ENCODE measurements at places on chromosomes 3 and 15.

DNA sequence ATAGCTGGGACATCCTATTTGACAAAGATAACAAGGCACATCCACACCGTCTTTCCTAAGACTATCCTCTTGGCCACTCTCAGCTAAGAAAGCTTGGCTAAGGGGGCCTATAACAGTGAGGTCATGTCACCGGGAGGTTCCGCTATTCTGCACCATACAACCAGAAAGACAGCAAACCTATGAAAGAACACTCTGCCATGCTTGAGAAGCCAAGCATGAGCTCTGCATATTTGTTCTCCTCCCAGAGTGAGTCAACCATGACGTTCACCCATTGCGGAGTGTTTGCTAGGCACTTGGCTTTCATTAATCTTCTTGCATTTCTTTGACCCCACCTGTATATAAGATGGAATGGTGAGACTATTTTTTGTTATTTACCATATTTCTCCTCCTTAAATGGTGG is 141.2 kb downstream of the GMNC start:
- DNase-seq: no peak

DNA sequence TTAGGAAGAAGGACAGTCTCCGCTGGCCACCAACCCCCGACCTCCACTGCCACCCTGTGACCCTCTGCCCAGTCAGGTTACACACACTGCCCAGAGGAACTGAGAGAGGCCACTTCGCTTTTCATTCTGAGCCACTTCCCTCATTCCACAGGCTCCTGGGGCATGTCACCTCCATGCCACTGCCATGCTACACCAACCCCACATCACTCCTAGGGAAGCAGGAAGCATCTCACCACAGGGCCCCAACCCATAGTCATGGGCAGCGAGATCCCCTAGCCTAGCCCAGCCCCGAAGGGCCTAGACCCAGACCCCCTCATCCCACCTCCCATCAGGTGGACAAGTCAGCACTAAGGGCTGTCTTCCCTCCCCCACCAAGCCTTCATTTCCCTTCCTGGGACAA is 1.4 kb downstream of the PLCB2 start:
- peak; percentile 32 for DNase-seq

- no peak for DNase-seq
These were observed 58.7 kb upstream of the FNDC3B start for GRCh38 chr3:171980578-171981270.

GRCh38 chr15:52208306-52208946 is 17.2 kb upstream of the GNB5 start:
- peak; percentile 64 for DNase-seq

DNA sequence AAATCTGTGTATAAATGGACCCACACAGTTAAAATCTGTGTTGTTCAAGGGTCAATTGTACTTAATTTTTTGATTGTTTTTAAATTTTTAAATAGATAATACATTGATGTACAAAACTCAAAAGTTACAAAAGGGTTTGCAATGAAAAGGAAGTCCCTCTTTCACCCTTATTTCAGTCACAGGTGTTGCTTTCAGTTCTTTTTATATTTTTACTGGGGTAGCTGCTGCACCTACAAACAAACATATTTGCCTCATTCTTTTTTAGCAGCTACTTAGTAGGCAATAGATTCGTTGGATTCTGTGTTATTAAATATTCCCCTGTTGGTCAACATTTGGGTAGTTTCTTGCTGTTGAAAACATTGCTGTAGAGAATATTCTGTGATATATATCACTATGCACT is 44.4 kb downstream of the PIAS1 start:
- no peak for DNase-seq

DNA sequence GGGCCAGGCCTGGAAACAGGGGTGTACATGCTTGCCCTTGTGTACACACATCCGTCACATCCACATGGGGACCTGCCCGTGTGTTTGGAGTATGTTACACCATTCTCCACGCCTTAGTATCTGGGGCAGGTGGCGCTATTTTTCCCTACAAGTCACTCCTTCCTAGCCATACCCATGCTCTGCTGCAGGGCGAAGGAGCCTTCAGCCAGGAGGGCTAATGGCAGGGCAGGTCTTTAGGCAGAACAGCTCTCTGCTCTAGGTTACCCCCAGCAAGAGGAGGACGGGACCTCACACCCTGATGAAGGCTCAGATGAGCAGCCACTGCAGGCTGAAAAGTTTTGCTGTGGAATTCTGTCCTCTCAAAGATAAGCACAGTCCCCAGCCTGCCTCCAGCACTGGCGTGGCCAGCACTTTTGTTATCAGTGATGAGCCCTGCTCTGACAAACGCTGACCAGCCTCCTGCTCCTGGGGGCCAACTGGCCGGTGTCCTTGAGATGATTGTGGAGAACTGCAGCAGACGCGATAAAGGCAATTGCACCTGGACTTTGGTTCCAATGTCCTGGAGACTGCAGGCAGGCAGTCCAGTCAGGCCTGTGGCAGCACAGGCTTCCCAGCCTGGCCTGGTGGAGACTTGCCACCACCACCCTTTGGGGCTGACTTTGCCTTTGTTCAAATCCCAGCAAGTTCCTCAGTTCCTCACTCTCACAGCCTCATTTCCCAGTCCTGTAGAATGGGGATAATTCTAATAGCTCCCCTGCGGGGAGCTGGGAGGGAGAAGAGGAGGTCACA is 19.8 kb upstream of the PIGZ start:
- DNase-seq: no peak

- no peak for DNase-seq
These were observed 26.9 kb upstream of the CA12 start for GRCh38 chr15:63408524-63408923.

- DNase-seq: no peak
These were observed 598.0 kb downstream of the FOXP1 start for GRCh38 chr3:70985572-70985971.

- DNase-seq: no peak
These were observed 53.0 kb downstream of the KLHL6 start for GRCh38 chr3:183502237-183503181.

- DNase-seq: no peak
These were observed 21.1 kb downstream of the GTF2A2 start for GRCh38 chr15:59636184-59636583.

DNA sequence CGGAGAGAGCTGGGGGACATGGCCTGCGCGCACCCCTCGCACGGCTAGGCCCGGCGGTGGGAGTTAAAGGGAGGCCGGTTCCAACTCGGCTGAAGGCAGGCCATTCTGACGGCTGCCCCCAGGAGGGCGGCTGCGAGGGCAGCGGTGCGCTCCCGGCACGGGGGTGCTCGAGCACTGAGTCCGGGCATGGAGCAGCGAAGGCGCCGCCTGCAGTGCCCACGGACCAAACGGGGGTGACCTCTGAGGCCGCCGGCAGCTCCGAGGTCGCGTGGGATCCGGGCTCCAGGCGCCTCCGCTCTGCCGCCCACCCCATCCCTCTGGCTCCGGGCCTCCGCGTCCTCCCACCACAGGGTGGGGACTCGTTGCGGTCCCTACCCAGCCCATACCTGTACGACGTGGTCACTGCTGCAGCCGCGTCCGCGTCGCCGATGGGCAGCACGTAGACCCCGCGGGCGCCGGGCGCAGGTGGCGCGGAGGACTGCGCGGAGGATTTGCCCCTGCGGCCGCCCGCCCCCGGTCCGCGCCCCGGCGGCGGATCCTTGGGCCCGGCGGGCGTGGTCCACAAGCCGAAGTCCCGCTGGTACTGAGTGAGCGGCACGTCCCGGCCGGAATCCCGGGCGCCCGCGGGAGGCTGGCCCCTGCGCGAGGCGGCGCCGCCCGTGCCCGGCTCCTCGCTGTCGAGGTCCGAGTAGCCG is 469 bp downstream of the MAP6D1 start:
- DNase-seq: no peak

DNA sequence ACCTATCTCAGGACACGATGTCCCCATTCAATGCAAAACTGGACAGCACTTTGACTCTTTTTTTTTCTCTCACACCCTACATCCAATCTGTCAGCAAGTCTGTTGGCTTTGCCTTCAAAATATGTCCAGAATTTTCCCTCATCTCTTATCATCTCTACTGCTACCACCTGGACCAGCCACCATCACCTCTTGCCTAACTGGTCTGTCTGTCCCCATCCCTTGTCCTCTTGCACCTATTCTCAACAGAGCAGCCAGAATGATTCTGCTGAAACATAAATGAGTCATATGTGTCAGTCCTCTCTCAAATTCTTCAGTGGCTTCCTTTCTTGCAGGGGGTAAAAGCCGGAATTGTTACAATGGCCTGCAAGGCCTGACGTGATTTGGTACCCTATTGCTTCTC is 105.8 kb downstream of the CYP19A1 start:
- no peak for DNase-seq

DNA sequence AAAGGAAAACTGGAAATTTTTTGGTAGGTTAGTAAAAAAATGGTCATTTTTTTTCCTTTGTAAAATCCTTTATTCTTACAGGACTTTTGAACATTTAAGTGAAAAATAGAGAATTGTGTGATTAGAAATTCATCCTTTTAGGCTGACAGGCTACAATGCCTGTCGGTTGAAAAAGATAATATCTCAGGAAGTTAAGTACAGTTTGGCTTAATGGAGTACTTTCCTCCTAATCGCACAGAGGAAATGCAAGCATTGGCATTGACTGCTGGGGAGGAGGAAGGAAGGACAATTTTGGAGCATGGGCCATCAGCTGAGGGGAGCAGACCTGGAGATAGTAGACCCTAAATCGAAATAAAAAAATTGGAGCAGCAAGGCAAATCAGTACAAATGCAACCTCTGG is 135.1 kb upstream of the ICE2 start:
- no peak for DNase-seq

DNA sequence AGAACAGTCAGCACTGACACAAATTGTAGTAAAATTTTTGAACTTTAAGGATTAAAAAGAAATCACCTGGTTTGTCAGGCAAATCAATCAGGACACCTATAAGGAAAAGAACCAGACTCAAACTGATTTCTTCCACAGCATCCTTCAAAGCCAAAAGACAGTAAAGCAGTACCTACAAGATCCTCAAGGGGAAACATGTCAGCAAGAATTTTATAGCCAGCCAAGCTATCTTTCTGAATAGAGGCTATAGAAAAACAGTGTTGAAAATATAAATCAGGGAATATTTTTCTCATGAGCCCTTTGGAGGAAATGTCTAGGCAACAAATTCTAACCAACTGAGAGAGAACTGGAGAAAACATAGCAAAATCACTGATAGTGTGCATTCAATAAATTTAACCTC is 301.4 kb upstream of the UBE2E2 start:
- no peak for DNase-seq

GRCh38 chr3:23686519-23686918 is 119.2 kb upstream of the UBE2E1 start:
- no peak for DNase-seq

GRCh38 chr15:78421238-78421965 is 16.6 kb upstream of the IREB2 start:
- DNase-seq: no peak

DNA sequence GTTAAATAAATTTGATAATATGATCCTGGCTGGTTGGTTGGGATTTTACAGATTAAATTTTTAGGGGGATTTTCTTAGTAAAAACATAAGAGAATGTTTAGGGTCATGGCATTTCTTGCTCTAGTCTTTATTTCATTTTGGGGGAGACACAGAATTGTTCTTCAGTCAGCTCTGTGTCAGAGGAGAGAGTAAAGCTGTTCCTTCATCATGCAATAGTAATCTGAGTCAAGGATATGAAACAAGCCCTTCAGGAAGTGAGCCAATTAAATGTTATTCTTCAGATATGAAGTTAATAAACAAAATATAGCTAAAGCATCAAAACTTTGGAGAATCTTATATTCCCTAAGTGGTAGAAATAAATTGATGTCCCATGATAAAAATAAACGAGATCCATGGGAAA is 22.9 kb upstream of the SLC4A7 start:
- DNase-seq: no peak

- peak; percentile 88 for DNase-seq
These were observed at the start of gene STT3B for GRCh38 chr3:31532587-31533168. TSS of gene STT3B (plus strand) at chr3:31532925. CDS start at chr3:31532999, 74 bp downstream.

- DNase-seq: no peak
These were observed 105.9 kb downstream of the KCNH8 start for GRCh38 chr3:19254189-19254588.

DNA sequence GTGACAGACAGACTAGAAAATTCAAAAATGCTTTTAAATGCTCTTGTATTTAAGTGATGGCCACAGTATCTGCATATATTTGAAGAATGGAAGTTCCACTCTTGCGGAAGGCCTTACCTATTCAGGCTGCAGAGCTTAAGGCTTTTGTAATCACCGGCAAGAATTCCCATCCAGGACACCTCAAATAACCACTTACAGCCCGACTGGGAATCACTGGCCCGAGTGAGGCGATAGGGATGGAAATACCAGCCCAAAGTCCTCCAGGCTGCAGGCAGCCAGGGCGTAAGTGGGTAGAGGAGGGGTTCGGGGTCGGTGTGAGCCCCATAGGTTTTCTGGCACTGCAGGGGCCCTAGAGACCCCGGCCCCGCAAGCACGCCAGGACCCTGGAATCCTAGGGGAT is 9.5 kb downstream of the CMTM7 start:
- no peak for DNase-seq

DNA sequence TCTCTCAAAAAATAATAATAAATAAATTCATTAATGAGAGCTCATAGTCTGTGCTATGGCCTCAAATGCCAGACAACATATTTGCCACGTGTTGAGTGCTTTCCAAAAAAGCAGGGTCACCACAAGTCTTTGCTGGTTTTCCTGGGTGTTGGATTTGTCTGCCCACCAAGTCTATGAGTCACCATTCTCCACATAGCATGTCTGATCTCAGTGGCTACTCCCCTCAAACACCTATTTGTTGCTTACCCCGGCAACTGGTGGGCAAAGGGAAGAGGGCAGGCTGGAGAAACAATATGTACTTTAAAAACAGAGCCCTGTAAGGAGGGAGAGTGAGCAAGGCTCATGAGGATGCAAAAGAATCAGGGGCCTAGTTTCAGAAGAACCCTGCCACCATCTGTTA is 120.0 kb upstream of the ARRDC4 start:
- no peak for DNase-seq

DNA sequence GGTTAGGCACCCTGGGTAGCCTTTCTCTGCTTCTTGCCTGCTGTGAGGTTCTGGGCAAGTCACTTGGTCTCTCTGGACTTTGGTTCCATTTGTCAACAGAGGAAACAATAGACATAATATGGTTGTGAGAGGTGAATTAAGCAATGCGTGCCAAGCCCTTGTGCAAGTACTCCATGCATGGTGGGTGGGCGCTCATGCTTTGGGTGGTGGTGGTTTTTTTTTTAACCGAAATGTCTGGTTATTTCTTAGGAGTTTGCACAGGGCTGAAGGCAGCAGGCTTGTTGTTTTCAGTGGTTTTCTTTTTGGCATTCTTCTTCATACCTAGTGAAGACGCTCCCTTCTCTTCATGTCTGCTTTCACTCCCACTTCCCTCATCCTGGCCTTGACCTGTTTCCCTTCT is 84.2 kb upstream of the LRTM1 start:
- no peak for DNase-seq
